LoVo (cell line): ENCODE measurements at places on chromosomes 4 and X.

DNA sequence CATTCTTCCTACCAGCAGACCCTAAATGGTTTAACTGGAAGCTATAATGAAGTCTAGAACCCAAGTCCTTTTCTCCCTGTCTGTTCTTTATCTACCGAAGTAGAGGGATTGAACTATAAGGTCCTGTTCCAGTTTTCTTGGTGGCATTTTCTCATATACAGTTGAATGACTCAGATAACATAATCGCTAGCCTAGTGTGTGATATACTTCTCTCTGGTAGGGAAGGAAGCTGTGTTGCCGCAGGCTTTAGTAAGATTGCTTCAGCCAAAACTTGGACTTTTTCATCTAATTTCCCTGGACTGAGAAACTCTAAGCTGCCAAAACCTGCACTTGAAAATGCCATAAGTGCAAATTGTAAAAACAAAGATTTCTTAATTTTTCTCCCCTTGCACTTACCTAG lies 123.4 kb downstream of the NWD2 start:
- DNase-seq = no peak

- no peak for DNase-seq
These were observed 66.0 kb downstream of the TRMT44 start for GRCh38 chr4:8506373-8507195.

- no peak for DNase-seq
These were observed 10.9 kb downstream of the GPAT3 start for GRCh38 chr4:83546786-83547185.

DNA sequence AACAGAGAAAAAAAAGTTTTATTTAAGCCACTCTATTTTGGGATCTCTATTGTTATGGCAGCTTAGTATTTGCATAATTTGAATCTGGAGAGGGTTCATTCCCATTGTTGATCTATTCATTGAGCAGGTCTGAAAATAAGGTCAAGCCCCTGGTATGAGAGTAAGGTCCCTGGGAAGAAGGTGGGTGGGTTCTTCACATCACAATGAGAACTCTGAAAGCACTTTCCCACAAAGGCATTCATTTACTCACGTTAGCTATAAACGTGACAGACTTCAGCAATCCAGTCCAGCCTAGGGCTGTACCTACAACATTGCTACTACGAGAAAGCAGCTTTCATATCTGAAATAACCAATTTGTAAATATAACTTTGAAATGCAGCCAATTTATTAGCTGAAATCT lies 126.2 kb downstream of the CORIN start:
- no peak for DNase-seq

- no peak for DNase-seq
These were observed 360.2 kb downstream of the ZIC3 start for GRCh38 chrX:137926090-137926489.

GRCh38 chr4:113993887-113994286 lies 14.4 kb upstream of the ARSJ start:
- DNase-seq = no peak

DNA sequence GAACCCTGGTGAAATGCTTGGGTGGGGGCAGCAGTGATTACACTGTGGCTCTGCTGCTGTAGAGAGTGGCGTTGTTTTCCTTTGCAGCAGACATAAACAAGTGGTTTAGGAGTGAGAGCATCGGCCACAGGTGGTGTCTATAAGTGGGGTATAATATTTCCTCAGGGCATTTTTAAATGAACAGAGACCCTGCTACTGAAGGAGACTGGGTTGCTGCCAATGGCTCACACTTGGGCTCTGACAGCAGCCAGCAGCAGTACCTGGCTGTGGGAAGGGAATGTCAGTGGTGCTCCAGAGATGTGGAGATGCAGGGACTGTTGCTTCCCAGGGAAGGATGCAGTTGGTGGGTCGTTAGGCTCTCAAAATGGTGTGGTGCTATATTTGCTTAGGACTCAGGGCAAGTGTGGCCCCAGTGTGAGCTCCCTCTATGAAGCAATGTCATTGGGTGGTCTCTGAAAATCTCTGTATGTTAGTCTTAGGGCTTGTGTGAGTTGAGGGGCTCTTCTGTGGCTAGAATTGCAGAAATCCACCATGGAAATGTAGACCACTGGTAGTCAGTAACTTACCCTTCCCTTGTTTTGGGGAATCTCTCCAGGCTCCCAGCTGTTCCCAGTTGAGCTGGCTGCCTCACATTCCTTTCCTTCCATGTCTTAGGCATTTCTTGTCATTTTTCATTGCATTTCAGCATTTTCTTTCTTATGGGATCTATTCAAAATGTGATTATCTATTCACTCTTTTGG lies 1023.0 kb upstream of the GRID2 start:
- no peak for DNase-seq

DNA sequence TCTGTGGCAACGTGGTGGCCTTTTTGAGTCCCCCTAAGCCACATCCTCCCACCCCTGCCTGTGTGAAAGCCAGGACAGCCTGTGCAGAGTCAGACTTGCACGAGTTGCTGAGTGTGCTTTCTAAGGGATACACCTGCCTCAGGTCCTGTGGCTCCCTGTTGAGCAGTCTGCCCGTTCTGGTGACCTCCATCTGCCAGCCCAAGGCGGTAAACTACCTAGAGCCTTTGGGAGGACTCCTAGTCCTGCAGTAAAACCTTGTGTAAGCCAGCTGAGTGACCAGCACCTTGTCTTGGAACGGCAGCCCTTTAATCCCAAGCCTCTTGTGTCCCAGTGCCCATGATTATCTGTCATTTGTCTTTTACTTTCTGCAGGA lies 69.3 kb downstream of the NBDY start:
- no peak for DNase-seq

- DNase-seq = no peak
These were observed 11.3 kb upstream of the LONRF3 start for GRCh38 chrX:118963159-118963558.

- no peak for DNase-seq
These were observed 263.5 kb downstream of the AFF2 start for GRCh38 chrX:148763896-148764295.

GRCh38 chr4:13612569-13612968 lies 15.0 kb downstream of the BOD1L1 start:
- DNase-seq = no peak

DNA sequence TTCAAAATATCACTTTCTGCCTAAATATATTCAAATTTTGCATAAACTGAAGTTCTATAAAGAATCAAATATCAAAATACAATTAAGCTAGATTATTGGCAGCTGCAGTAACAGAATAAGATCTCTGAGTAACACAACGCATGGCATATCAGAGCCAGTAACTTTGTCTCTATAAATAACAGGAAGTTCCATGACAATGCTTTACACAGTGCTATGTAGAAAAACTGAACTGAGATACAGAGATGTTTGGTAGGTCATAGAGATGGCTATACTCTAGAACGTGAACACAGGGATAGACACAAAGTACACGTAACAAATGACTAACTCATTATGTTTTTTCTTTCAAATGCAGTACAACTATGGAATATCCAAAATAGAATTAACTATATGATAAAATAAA lies 18.2 kb downstream of the UBE2D3 start:
- DNase-seq = no peak

DNA sequence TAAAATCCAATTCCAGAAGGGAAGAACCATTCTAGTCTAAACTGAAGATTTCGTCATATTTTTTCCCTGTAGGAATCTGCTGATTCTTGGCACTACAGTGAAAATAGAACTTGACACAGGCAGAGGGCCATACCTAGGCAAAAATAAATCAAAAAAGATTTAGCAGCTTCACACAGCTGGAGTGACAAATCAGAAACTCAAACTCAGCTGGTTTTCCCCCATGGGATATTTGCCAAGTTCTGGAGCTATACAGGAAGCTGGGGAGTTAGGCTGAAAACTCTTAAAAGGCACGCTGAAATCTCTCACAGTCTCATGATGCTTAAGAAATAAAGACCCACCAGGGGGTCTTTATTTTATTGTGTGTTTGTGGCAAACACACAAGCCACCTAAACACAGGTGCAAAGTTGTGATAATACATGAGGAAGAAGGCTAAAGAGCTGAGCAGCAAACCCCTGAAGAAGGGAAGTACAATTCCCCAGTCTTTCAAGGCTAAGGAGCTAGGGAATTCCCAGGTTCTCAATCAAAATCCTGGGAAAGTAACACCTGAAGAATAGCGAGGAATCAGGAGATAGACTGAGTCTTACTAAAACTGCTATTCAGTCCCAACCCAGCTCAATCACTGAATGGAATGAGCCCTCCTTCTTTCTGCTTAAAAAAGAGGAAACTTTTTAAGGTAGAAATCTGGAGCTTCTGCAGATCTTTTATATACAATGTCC lies 32.1 kb upstream of the BEND2 start:
- DNase-seq = no peak

- DNase-seq = peak; percentile 2
These were observed at the start of gene ZAR1 for GRCh38 chr4:48490012-48490679. Gene ZAR1 (plus strand): TSS chr4:48490252. CDS start chr4:48490292, 40 bp downstream.
